Activated CD8-positive, alpha-beta memory T cell treated with anti-CD3 and anti-CD28 coated beads, Interleukin-2, amount 10 ng/mL, durations not matched to agents 7 days and 5 days (primary cell): ENCODE measurements at places on chromosomes 13 and 19.

GRCh38 chr13:68027306-68027705 lies 797.2 kb upstream of the PCDH9 start:
- H3K4me1 ChIP-seq: no peaks in the 10 kb centered on the region
- DNase-seq: no peak
- no peak overlapping the region for H3K4me3 ChIP-seq
- H3K36me3 ChIP-seq: no peaks in the 10 kb centered on the region
- H3K27me3 ChIP-seq: no peaks in the 10 kb centered on the region

GRCh38 chr19:2138061-2138728 lies 13.2 kb downstream of the AP3D1 start:
- H3K36me3 ChIP-seq: peaks cover 20% of the 10 kb centered on the region
- no peaks in the 10 kb centered on the region for H3K27me3 ChIP-seq
- no peak overlapping the region for H3K27ac ChIP-seq

- no peaks in the 10 kb centered on the region for H3K36me3 ChIP-seq
- H3K27ac ChIP-seq: no peak overlapping the region
- H3K4me1 ChIP-seq: peaks cover 3% of the 10 kb centered on the region
- no peak for DNase-seq
- H3K4me3 ChIP-seq: no peak overlapping the region
Measured at GRCh38 chr19:5575590-5575989, 7.8 kb upstream of the TINCR start.

DNA sequence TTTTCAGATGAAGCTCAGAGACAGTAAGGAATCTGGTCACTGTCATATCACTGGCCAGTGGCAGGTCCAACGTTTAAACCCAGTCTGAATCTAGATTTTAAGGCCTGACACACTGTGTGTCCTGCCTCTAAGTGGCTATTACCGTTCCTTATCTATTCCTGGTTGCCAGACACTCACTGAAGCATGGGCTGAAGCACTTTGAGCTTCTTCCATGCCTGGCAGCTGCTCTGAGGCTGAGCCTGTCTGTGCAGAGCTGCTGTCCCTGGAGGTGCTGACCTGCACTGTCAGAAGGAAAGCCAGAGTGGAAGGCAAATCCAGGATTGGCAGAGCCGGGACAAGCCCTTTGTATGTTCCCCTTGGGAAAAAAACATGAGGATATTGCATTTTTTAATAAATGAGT lies 109.2 kb upstream of the SLC7A1 start:
- H3K27me3 ChIP-seq: peaks cover 45% of the 10 kb centered on the region
- no peaks in the 10 kb centered on the region for H3K36me3 ChIP-seq
- no peaks in the 10 kb centered on the region for H3K4me1 ChIP-seq
- no peak overlapping the region for H3K27ac ChIP-seq
- DNase-seq: no peak

GRCh38 chr19:40284501-40285352 lies at the start of gene AKT2:
AKT2 (minus strand) TSS chr19:40285345; CDS start chr19:40265267, 20,078 bp downstream.
- no peaks in the 10 kb centered on the region for H3K27me3 ChIP-seq
- H3K4me3 ChIP-seq: peak within 1 kb of the TSS; percentile 86
- H3K27ac ChIP-seq: peak within 1 kb of the TSS; percentile 99
- DNase-seq: peak; percentile 79

- peaks cover 8% of the 10 kb centered on the region for H3K4me1 ChIP-seq
- no peak overlapping the region for H3K4me3 ChIP-seq
- peaks cover 2% of the 10 kb centered on the region for H3K36me3 ChIP-seq
- DNase-seq: no peak
- H3K27ac ChIP-seq: no peak overlapping the region
Measured at GRCh38 chr19:8361921-8362793, 1.8 kb upstream of the ANGPTL4 start.

DNA sequence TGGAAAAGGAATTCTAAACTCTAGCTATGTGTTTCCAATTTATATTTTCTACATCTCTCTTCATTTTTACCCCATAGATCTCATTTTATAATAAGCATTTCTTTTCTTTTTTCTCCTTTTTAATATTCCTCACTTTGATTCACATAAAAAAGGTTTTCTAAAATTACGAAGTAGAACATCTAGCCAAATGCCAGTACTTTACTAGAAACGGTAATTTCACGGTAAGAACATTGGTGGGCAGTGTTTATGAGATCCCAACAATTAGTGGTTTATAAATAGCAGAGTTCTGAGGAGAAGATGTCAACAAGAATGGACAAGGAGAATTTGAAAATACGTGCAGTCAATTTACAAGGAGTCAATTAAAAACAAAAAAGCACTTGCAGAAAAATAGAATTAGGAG lies 94.8 kb downstream of the PCDH9 start:
- DNase-seq: no peak
- no peak overlapping the region for H3K4me3 ChIP-seq
- no peaks in the 10 kb centered on the region for H3K27me3 ChIP-seq

DNA sequence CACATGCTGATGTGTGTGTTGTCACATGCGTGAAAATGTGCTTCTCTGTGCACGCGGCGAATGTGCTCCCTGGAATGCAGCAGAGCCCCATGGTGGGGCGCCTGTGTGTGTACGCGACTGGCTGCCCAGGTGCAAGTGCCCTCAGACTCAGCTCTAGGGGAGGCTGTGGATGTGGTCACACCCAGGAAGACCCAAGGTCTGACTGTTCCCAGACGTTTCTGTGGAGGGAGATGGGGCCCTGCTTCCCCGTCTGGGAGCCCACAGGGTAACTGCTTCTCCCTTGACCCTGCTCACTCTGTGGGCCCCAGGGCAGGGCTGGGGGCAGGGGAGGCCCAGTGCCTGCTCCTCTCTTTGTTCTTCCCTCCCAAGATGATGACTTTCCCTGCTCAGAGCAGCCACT lies 7.9 kb upstream of the UQCR11 start:
- H3K36me3 ChIP-seq: peaks cover 28% of the 10 kb centered on the region
- no peak overlapping the region for H3K27ac ChIP-seq
- H3K4me3 ChIP-seq: no peak overlapping the region
- no peaks in the 10 kb centered on the region for H3K27me3 ChIP-seq
- DNase-seq: no peak

DNA sequence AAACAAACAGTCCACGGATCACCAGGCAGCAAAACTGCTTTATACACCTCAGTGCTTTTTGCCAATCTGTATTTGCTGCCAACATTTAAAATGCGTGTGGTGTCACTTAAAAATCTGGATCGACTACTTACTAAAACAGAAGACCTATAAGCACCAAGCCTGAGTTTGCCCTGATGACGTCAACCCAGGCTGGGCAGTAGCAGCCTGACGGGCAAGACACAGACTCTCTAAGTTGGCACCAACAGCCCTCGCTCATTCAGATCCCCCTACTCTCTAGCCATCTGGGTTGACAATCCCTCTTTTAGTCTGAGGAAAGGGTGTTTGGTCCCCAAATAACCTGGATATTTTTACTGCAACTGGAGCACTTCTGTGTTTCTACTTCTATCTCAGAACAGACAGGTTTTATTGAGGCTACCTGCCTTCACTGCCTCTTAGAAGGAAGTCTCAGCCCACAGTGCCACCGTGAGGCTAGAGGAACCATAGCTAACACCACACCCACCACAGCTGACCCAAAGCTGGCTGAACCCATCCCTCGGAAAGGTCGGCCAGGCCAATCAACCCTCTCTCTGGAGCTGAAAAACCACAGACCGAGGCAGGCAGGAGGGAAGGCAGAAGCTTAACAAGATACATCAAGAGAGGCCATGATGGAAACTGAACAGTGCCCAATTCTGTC lies 6.9 kb downstream of the SUGP2 start:
- H3K27ac ChIP-seq: no peak overlapping the region
- no peak overlapping the region for H3K4me3 ChIP-seq
- H3K4me1 ChIP-seq: peaks cover 34% of the 10 kb centered on the region
- DNase-seq: no peak
- no peaks in the 10 kb centered on the region for H3K27me3 ChIP-seq
- H3K36me3 ChIP-seq: peaks cover 59% of the 10 kb centered on the region

DNA sequence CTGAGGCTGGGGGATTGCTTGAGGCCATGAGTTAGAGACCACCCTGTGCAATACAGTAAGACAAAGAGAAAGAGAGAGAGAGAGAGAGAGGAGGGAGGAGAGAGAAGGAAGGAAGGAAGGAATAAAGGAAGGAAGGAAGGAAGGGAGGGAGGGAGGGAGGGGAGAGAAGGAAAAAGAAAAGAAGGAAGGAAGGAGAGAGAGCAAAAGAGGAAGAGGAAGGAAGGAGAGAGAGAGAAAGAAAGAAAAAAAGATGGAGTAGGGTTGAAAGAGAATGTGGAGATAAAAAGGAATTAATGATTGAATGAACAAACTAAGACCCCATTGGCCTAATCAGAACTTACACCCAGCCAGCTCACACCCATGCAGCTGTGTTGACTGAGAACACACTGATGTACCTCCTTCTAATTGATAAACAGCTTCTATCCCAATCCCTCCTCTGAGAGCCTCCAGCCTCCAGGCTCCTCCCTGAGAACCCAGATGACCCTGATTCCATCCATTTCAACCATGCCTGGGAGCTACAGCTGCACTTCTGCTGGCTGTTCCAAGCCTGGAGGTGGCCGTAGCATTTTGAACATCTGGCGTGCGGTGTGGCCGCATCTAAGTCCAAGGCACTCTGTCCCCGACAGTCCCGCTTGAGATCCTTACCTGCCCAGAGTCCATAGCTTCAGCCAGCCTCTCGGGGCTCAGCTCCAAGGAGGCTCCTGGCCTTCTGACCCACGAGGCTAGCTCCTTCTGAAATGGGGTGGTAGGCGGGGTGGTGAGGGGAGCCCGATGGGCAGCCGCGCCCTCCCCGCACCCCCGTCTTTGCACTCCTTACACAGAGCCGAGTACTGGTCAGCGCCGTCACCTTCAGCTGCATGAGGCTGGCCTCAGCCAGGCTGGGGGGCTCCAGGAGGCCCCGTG lies 1.1 kb downstream of the PRODH2 start:
- no peak overlapping the region for H3K4me3 ChIP-seq
- no peak overlapping the region for H3K27ac ChIP-seq
- DNase-seq: no peak

- H3K4me1 ChIP-seq: no peaks in the 10 kb centered on the region
- H3K27ac ChIP-seq: no peak overlapping the region
- no peaks in the 10 kb centered on the region for H3K27me3 ChIP-seq
- H3K4me3 ChIP-seq: no peak overlapping the region
Measured at GRCh38 chr13:91236921-91237320, 110.6 kb upstream of the MIR17HG start.

- H3K4me1 ChIP-seq: no peaks in the 10 kb centered on the region
- H3K27me3 ChIP-seq: no peaks in the 10 kb centered on the region
- H3K4me3 ChIP-seq: no peak overlapping the region
- no peaks in the 10 kb centered on the region for H3K36me3 ChIP-seq
- DNase-seq: no peak
Measured at GRCh38 chr13:18944501-18945068, 237.0 kb downstream of the TUBA3C start.

DNA sequence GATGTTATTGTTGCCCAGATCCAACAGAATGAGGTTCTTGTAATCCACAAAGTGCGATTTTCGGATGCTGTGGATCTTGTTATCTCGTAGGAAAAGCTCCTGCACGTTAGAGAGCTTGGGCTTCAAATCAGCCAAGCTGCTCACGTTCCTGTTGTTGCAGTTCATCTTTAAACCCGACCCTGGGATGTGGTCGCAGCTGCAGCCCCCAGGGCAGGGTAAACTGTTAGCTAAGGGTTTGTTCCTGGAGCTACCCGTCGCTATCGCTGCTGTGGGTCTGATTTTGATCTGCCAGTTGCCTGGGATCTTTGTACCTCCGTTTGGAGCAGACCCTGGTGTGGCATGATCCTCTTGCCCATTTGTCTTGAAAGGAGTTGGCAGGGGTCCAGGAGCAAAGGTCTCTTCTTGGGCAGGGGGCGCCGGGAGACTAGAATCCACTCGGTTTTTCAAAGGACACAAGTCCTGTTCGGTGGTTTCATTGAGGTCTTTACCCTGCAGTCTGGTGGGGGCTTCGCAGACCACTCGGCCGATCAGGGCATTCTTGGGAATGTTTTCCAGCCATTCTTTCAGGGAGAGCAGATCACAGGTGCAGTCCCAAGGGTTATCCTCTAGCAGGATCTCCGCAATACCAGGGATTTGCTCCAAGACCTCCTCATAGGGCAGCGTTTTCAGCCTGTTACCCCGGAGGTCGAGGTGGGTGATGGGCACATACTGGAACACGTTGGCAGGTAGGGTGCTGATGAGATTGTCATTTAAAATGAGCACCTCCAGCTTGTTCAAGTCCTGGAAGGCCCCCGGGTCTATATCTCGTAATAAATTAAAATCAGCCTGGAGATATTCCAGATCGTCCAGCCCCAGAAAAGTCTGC lies 1.8 kb downstream of the SLITRK1 start:
- H3K4me1 ChIP-seq: peaks cover 17% of the 10 kb centered on the region
- H3K4me3 ChIP-seq: no peak overlapping the region
- H3K36me3 ChIP-seq: no peaks in the 10 kb centered on the region
- no peak overlapping the region for H3K27ac ChIP-seq

GRCh38 chr19:1606138-1606651 lies 933 bp upstream of the UQCR11 start:
- peaks cover 10% of the 10 kb centered on the region for H3K36me3 ChIP-seq
- DNase-seq: no peak
- H3K27me3 ChIP-seq: no peaks in the 10 kb centered on the region
- peak overlapping the region; percentile 92 for H3K4me3 ChIP-seq
- peak overlapping the region; percentile 98 for H3K27ac ChIP-seq

- H3K27ac ChIP-seq: no peak overlapping the region
- peaks cover 5% of the 10 kb centered on the region for H3K27me3 ChIP-seq
- DNase-seq: no peak
- H3K4me3 ChIP-seq: no peak overlapping the region
- no peaks in the 10 kb centered on the region for H3K36me3 ChIP-seq
Measured at GRCh38 chr19:17475541-17476115, 5.3 kb downstream of the SLC27A1 start.
